ENCODE measurements at places on chromosomes 1 and 21. TPM values are rescaled to one million over a fixed set of nuclear protein-coding genes. Genes with fewer than 3 reads are reported as not detected.

PDXK gene
- 121 TPM for total RNA-seq

DNA sequence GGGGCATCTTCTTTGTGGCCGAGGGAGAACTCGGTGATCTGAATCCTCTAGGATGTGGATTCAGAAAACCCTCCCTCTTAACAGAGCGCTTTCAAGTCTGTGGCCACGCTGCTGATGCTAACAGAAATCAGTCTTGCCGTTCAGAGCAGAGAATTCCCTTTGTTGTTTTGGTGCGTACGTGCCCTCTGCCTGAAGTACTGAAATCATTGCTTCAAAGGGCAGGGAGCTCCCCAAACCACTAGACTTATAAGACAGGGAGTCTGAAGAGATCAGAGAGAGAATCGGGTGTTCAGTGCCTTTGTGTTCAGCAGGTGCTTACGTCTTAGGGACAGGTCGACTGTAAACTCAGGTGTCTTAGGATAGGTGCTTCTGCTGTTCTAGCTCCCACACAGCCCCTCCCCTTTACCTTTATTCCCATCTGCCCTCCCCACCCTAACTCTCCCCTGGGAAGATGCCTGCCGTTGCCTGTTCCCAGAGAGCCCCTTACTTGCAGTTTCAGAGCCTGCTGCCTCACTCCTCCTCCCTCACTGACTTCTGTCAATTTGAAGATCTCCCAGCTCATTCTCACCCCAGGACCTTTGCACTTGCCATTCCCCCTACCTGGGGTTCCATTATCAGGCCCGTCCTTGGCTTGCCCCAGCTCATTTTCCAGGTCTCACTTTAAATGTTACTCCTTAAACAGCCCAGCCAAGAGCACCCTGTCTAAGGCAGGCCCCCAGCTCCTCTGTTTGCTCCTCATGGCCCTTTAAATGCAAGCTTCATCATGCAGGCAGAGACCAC lies 143.0 kb downstream of the CAMTA1 start:
- DNase-seq = no peak

GRCh38 chr1:19533626-19534025 lies 48.3 kb upstream of the CAPZB start:
- no peak for DNase-seq

GRCh38 chr1:78420181-78420580 lies 70.6 kb upstream of the PTGFR start:
- no peak for DNase-seq

DNA sequence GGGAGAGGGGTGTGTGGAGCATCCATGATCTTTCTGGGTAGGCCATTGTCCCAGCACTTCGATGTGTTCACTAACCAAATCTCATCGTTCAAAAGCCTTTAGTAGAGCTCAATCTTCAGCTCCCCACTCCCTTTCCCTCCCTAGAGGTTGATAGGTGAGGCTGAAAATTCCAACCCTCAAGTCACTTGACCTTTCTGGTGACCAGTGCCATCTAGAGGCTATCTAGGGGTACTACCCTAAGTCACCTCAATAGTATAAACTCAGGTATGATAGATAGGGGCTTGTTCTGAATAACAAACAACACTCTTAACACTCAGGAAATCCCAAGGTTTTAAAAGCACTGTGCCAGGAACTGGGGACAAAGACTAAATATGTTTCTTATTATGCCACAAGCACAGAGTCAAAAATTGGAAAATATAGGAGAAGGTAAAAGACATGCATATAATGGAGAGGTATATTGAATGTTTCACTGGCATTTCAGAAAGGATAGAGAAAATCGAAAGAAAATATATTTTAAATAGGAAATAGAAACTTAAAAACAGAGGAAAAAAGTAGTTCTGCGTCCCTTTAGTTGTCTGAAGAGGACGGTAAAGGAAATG lies 42.9 kb upstream of the CD53 start:
- DNase-seq = peak; percentile 19

DNA sequence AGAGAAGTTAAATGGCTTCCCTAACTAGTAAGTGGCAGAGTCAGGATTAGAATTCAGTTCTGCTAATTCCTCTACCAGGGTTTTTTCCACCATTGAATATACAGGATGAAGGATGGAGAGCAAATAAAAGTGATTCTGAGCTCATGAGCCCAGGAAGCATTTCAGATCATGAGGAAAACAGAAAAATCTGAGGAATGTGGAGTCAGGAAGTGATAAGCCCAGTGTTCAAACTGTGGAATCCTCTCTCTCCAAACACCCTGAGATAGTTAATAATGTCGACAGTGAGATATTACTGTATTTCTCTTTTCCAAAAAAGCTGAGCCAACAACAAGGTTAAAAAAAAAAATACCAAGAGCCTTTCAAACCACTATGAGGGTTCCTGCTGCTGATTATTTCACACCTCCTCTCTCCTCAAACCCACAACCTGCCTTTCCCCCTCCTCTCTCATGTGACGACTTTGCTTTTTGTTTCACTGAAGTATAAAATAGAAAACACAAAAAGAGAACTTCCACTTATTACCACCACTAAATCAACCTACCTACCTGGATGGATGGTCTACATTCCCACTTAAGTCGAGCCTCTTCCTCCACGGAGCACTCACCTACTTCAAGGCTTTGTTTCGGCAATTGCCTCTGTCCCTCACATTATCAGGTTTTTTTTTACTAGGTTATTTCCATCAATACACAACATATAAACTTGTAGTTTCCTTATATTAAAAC lies 8.9 kb downstream of the SLAMF1 start:
- DNase-seq = no peak

- DNase-seq = no peak
Measured at GRCh38 chr1:224753491-224753890, 137.4 kb downstream of the CNIH3 start.

All from activated naive CD4-positive, alpha-beta T cell treated with anti-CD3 and anti-CD28 coated beads, Interleukin-2, amount 50 U/mL, for 72 hours (primary cell).